A549 treated with ZK216348 at 1 μM for 4 hours (cell line): ENCODE measurements at places on chromosomes 6 and 20. TPM values are rescaled to one million over a fixed set of nuclear protein-coding genes. Genes with fewer than 3 reads are reported as not detected.

Gene SIRPA
- total RNA-seq, result 22.1 to 30.1 TPM (median 25.4 TPM) in 5 replicates

Gene SLPI
- 8.3 to 13.8 TPM (median 9.4 TPM) in 5 replicates for total RNA-seq

Gene PAK5
- not detected in 5 replicates for total RNA-seq

Gene TGM3
- total RNA-seq, result 0.07 to 0.22 TPM (median 0.08 TPM) in 3 of 5 replicates, not detected in the others

Gene SLC52A3
- 0.34 to 0.78 TPM (median 0.51 TPM) in 5 replicates for total RNA-seq

Gene CYP39A1
- total RNA-seq, result 0.08 to 0.13 TPM in 2 of 5 replicates, not detected in the others

Gene CYP21A2
- total RNA-seq, result not detected in 5 replicates

Gene ANKRD66
- not detected in 5 replicates for total RNA-seq

Gene DLL1
- total RNA-seq, result 0.07 to 0.38 TPM (median 0.13 TPM) in 5 replicates

Gene TTBK1
- 0.06 to 0.10 TPM (median 0.08 TPM) in 4 of 5 replicates, not detected in the other for total RNA-seq

Gene CUL9
- total RNA-seq, result 6.2 to 9.5 TPM (median 9.3 TPM) in 5 replicates

Gene CASS4
- 0.08 to 0.09 TPM in 2 of 5 replicates, not detected in the others for total RNA-seq

Gene SLC24A3
- total RNA-seq, result not detected in 5 replicates

Gene LKAAEAR1
- 1.3 to 1.8 TPM (median 1.6 TPM) in 4 of 5 replicates, not detected in the other for total RNA-seq

Gene RNASET2
- total RNA-seq, result 13.4 to 18.2 TPM (median 15.2 TPM) in 5 replicates
